ENCODE measurements at places on chromosomes 1 and 21.

- H3K36me3 ChIP-seq, result peaks cover 28% of the 10 kb centered on the region
- no peaks in the 10 kb centered on the region for H3K27me3 ChIP-seq
- H3K4me3 ChIP-seq, result no peak overlapping the region
- peak overlapping the region; percentile 74 for H3K27ac ChIP-seq
- DNase-seq, result no peak
Observed at GRCh38 chr21:31186916-31187315, 148.6 kb upstream of the KRTAP19-8 start.

DNA sequence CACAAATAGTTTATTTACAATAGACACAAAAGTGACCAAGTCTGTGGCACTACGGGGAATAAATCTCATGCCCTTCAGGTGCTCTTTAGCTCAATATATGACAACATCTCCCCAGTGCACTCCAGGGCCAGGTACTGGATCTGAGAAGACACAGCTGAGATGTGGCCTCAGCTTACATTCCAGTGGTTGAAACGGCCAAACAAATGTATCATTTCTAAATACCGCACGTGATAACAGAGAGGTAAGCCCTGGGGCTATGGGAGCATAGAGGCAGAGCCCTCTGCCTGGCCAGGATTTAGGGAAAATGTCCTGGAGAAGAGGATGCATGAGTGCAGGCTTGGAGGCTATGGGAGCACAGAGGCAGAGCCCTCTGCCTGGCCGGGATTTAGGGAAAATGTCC, 630.5 kb downstream of the SMYD3 start:
- H3K4me1 ChIP-seq, result no peaks in the 10 kb centered on the region
- DNase-seq, result no peak
- H3K27ac ChIP-seq, result no peak overlapping the region
- no peaks in the 10 kb centered on the region for H3K27me3 ChIP-seq

- no peak overlapping the region for H3K4me3 ChIP-seq
- peaks cover 6% of the 10 kb centered on the region for H3K27me3 ChIP-seq
- H3K36me3 ChIP-seq, result no peaks in the 10 kb centered on the region
- no peak overlapping the region for H3K27ac ChIP-seq
- H3K4me1 ChIP-seq, result no peaks in the 10 kb centered on the region
Observed at GRCh38 chr1:245261786-245262185, 107.0 kb downstream of the KIF26B start.

DNA sequence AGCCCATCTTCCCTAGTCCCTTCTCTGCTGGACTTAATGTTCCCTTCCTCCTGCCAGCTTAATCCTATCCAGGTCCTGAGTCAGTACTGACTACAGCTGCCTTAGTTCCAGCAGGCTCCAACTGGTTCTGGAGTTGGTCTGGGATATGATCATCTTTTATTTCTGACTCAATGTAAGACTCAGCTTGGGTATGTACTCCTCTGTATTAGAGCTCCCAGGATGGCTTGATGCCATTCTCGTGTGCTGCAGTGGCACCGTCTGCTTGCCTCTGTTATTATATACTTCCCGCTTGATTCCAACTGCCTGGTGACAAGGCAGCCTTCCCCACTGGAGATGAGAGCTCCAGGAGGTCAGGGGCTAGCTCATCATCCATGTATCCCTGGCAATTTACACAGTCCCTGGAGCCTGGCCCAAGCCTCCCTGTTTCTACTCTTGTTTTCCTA, 164.4 kb upstream of the DPT start:
- H3K36me3 ChIP-seq, result no peaks in the 10 kb centered on the region
- H3K27me3 ChIP-seq, result peaks cover 23% of the 10 kb centered on the region
- no peak overlapping the region for H3K4me3 ChIP-seq
- no peaks in the 10 kb centered on the region for H3K4me1 ChIP-seq

DNA sequence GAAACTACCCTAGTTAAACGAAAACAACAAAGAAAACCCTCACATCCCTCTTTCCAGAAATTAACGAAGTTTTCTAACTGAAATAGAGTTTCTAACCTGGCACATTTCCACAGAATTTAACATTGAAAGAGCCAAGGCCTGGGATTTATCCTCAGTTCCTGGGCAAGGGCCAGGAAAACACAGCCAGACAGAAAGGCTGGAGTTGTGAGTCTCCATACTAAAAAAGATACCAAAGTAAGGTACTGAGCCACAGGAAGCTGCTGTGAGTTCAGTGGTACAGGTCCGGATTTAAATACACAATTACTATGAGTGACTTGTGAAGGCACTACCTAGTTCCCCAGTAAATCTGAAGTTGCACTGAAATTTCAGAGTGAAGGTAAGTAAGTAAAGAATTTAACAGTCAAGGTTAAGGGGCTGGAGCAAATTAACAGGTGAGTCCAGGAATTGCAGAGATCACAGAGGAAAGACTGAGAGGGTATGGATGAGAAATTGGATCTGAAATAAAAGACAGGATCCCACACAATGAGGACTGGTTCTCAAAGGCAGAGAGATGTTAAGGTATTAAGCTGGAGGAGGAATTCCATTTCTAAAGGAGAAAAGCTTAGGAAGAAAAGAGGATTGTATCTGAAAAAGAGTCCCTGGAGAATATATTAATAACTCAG, 905 bp downstream of the LIX1L start:
- peak overlapping the region; percentile 86 for H3K27ac ChIP-seq
- H3K4me3 ChIP-seq, result peak overlapping the region; percentile 89
- no peaks in the 10 kb centered on the region for H3K27me3 ChIP-seq
- peaks cover 59% of the 10 kb centered on the region for H3K4me1 ChIP-seq

DNA sequence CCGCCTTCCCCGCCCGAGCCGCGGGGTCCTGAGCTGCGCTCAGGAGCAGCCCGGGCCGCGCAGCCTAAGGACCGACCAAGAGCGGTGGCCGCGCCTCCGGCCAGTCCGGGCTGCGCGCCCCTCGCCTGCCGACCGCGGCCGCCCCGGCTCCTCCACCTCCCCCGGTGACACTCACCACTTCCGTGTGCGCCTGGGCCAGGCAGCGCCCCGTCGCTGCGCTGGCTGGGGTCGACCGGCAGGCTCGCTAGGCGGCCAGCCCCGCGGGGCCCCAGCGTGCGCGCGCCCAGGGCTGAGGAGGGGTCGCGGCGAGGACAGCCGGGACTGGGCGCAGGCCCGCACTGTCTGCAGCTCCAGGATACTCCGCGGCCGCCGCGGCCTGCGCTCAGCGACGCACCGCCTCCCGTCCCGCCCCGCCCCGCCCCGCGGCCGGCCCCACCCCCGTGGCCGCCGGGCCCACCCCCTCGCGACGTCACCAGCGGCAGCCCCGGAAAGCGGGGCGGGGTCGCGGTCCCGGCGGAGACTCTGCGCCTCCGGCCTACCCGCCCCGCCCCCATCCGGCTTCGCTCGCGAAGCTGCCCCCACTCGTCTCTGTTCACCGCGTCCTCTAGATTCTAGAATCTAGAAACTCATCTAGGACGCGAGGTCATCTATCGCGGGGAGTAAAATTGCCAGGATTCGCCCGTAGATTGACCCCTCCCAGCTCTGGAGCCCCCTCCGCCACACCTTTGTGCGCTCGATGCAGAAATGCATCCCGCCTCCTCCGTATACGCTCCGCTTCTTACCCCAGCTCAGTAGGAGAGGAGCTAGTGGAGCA, at the start of gene JAK1:
JAK1 (minus strand) TSS at position 392 of the 814 bp plus-strand sequence. CDS start 80,285 bp downstream, outside the sequence.
- H3K4me3 ChIP-seq, result peak within 1 kb of the TSS; percentile 88
- H3K27me3 ChIP-seq, result peaks cover 4% of the 10 kb centered on the region
- peak within 1 kb of the TSS; percentile 90 for H3K27ac ChIP-seq
- no peaks in the 10 kb centered on the region for H3K36me3 ChIP-seq
- peaks cover 16% of the 10 kb centered on the region for H3K4me1 ChIP-seq

GRCh38 chr1:187465441-187465840, 636.7 kb downstream of the PLA2G4A start:
- H3K4me3 ChIP-seq, result no peak overlapping the region
- H3K27ac ChIP-seq, result no peak overlapping the region
- no peaks in the 10 kb centered on the region for H3K4me1 ChIP-seq
- no peaks in the 10 kb centered on the region for H3K27me3 ChIP-seq

DNA sequence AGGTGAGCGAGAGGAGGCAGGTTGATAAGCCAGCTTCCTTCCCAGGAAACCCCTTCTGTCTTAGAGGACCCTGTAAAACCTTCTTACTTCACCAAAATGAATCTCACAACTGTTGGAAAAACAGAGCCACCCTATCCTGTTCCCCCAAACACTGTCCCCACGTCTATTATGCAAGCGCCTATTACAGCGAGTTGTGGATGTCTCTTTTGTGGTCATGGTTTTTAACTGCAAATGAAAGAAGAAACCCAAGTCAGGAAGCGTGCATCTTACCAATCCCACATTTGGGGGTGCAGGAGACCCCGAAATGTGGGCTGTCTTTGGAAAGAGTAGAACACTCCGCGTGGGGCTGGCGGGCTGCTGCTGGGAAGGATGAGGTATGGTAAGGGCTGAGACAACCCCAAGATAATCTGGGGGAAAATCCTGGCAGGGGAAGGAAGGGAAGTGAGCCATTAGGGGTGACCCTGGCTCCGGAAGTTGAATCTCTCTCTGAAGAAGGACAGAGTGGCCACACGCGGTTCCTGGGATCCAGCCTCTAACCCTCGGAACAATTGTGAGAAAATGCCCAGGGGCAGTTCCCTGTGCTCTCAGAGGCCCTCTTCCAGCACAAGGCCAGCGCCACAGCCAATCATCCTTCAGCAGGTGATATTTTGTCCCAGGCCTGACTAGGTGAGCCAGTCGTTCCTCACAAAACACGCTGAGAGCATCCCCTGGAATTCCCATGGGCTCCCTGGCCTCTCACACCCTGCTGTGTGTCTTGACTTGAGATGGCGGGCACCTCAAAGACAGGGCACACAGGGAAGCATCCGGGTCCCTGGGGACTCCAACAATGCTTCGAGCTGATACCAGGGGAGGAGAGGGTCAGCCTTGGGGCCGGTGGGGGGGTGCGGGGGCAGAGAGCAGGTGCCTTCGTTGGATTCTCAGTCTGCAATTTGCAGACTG, 168.5 kb upstream of the IRF2BP2 start:
- H3K27me3 ChIP-seq, result no peaks in the 10 kb centered on the region
- H3K4me3 ChIP-seq, result no peak overlapping the region
- H3K27ac ChIP-seq, result no peak overlapping the region
- H3K4me1 ChIP-seq, result peaks cover 6% of the 10 kb centered on the region

- H3K4me1 ChIP-seq, result no peaks in the 10 kb centered on the region
- no peak overlapping the region for H3K27ac ChIP-seq
- DNase-seq, result no peak
- peaks cover 6% of the 10 kb centered on the region for H3K27me3 ChIP-seq
- H3K36me3 ChIP-seq, result peaks cover 9% of the 10 kb centered on the region
Observed at GRCh38 chr1:89475269-89475668, 49.4 kb upstream of the LRRC8B start.

DNA sequence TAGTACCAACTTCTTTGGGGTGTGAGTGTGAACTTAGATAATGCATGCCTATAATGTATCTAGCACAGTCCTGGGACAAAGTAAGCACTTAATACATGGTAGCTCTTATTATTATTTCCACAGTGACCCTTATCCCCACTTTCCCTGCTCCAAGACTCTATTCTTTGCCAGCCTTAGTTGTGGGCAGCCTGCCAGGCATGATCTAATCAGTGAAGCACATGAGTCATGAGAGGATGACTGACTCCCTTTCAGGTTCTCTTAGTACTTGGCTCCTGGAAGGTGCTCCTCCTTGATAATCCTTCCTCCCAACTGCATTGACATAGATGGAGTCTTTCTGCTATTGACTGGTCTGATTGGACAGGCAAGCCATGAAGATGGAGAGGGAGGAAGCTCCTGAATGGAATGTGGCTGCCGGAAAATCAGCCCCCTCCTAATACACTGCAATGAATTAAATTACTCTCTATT, 17.4 kb upstream of the GNG12 start:
- H3K27ac ChIP-seq, result no peak overlapping the region
- H3K27me3 ChIP-seq, result peaks cover 12% of the 10 kb centered on the region
- H3K36me3 ChIP-seq, result no peaks in the 10 kb centered on the region
- H3K4me1 ChIP-seq, result peaks cover 3% of the 10 kb centered on the region

DNA sequence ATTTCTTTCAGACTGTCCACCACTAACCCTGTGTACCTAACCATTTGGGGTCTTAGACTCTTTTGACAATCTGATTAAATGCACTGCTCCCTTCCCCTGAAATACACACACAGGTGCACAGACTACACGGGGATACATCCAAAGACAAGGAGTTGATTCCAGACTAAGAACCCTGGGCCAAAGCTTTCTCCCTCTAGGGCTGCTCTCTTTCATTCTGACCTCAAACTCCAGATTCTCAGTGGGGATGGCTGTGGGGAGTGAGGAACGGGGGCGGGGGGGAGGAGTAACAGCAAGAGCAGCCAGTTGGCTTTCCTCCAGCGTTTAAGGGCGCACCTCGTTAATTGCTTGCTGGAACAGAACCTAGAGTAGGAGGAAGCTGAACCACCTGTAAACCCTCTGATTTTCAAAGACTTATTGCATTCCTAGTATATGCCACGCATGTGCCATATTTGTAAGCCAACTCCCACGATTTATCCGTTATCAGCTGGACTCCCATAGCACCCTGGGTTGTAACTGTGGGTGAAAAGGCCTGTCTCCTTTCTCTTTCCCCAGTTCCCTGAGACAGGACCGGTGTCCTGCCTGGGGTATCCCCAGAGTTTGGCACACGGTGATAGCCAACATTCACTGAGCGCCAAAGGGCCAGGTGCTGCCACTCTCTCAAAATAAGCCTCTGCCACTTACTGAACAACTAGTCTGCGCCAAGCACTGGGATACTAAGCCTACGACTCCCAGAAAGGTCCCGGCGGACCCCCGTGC, 920 bp downstream of the MTHFR start:
- peak overlapping the region; percentile 94 for H3K4me3 ChIP-seq
- DNase-seq, result peak; percentile 46
- H3K36me3 ChIP-seq, result peaks cover 2% of the 10 kb centered on the region
- H3K27me3 ChIP-seq, result no peaks in the 10 kb centered on the region

DNA sequence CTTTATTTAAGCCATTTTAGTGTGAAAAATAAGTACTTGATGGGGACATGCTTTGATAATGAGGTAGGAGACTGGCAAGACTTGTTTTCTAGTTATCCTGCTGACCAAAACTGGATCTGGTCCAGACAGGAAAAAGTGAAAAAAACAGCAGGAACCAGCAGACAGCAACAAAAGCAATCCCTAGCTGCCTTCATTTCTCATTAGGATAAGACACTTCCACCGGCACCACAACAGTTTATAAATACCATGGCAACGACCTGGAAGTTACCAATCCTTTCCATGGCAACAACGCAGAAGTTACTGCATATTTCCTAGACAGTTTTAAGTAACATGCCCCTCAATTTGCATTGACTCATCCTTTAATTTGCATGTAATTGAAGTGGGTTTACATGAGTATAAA, 993.8 kb upstream of the NCAM2 start:
- H3K27me3 ChIP-seq, result no peaks in the 10 kb centered on the region
- H3K36me3 ChIP-seq, result no peaks in the 10 kb centered on the region
- H3K4me1 ChIP-seq, result no peaks in the 10 kb centered on the region
- H3K4me3 ChIP-seq, result no peak overlapping the region
- no peak overlapping the region for H3K27ac ChIP-seq

- no peak for DNase-seq
- H3K36me3 ChIP-seq, result no peaks in the 10 kb centered on the region
- H3K4me1 ChIP-seq, result peaks cover 32% of the 10 kb centered on the region
- H3K27me3 ChIP-seq, result no peaks in the 10 kb centered on the region
Observed at GRCh38 chr21:31408301-31409088, 64.4 kb upstream of the TIAM1 start.

- no peak overlapping the region for H3K4me3 ChIP-seq
- no peaks in the 10 kb centered on the region for H3K4me1 ChIP-seq
- no peak for DNase-seq
- no peak overlapping the region for H3K27ac ChIP-seq
- no peaks in the 10 kb centered on the region for H3K36me3 ChIP-seq
- no peaks in the 10 kb centered on the region for H3K27me3 ChIP-seq
Observed at GRCh38 chr1:78432016-78432415, 58.8 kb upstream of the PTGFR start.

Data from activated naive CD8-positive, alpha-beta T cell treated with anti-CD3 and anti-CD28 coated beads, Interleukin-2, amount 50 U/mL, for 24 hours (primary cell).